Fibroblast of pulmonary artery (primary cell): ENCODE measurements at places on chromosomes 1 and 21.
A peak's percentile ranks its signal among the peaks of the same experiment; 100 is the strongest.

DNA sequence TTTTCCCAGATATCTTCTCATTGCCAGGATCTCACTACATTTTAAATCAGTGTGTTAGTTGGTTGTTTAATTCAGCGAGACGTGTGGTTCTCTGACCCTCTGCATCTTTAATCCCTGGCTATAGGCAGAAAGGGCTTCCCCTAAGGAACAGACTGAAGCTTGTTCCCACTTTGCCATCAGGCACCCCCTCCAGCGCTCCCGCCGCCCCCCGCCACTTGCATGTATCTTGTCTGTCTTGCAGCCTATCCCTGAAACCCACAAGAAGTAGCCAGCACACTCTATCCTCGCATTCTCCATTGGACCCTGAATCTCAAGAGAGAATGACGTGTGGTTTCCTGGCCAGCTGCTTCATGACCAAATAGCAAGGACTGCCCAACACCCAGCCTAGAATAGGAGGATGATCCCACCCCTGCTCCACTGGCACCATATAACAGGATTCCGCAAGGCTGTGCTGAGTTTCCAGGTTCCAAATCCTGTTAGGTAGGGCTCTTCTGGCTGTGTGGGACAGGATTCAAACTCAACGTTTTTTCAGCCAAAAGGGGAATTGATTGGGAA, 7.8 kb downstream of the CLDN19 start:
- DNase-seq, result peak; percentile 11

GRCh38 chr1:57329937-57330336, 93.9 kb downstream of the DAB1 start:
- no peak for DNase-seq

GRCh38 chr1:225737866-225738265, 39.8 kb upstream of the SRP9 start:
- DNase-seq, result no peak

DNA sequence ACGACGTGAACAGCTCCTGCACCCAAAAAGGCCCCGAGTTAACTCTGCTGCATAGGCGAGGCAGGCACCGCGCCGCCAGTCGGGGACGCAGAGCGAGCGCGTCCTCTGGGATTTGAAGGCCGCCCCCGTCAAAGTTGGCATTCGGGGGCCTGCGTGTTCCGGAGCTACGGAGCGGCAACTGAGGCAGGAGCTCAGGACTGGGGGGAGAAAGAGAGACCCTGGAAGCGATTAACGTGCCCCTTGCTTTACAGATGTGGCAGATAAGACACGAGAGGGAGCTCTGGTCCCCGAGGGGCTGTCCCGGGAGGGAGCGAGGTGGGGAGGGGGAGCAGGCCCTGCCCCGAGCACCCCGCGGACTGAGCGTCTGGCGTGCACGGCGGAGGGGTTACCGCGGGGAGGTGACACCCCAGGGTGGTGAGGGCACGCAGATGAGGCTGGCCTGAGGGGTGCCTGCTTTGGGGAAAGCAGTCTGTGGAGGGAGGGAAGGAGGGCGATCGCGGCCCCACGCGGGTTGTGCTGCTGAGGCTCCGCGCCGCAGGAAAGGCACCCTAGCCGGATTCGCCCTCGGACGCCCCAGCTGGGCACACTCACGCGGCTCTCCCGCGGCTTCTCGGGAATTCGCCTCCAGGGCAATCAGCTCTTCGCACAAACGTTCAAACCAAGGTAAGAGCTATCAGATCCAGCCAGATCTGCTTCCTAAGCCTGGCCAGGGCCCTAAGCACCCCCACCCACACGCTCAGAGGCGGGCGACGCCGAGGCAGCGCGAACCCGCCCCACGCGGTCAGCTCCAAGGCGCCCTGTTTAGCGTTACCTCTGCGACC, 26.5 kb downstream of the ACTA1 start:
- DNase-seq, result no peak

- DNase-seq, result no peak
Observed at GRCh38 chr1:1437033-1437903, 1.8 kb downstream of the VWA1 start.

GRCh38 chr1:3735027-3735681, 17.1 kb upstream of the CCDC27 start:
- DNase-seq, result no peak

GRCh38 chr1:50097021-50097679, 11.6 kb upstream of the ELAVL4 start:
- no peak for DNase-seq

- no peak for DNase-seq
Observed at GRCh38 chr1:212825798-212826452, 21.5 kb downstream of the SPATA45 start.

- no peak for DNase-seq
Observed at GRCh38 chr21:42568866-42569731, 55.4 kb downstream of the SLC37A1 start.

- peak; percentile 63 for DNase-seq
Observed at GRCh38 chr1:192787914-192788585, 20.8 kb upstream of the RGS2 start.

DNA sequence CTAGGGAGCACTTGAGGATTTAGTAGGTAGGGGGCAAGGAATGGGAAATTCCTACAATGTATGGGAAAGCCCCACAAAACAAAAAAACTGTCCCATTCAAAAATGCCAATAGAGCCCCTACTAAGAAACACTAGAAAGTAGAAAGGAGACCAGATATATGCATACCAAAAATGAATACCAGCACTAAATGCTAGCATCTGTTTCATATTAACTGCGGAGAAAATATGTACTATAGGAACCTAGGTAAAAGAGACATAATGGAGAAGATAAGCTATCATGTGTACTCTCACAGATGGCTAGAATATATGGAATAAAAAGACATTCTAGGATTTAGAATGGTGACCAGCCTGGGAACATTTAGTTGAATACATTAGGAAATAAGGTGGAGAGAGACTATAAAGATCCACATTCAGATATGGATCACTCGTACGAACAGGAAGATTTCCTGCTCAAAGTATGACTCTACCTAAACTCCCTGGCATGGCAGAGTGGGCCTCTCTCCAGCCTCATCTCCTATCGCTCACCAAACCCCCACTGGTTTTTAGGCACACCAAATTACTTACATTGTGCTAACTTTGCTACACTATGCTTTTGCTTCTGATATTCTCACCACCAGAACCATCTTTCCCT, 18.3 kb downstream of the ZNHIT6 start:
- DNase-seq, result no peak

- peak; percentile 84 for DNase-seq
Observed at GRCh38 chr1:89524369-89525168, at the start of gene LRRC8B. Gene LRRC8B (plus strand): TSS chr1:89524829. CDS start chr1:89582651, 57,822 bp downstream.

GRCh38 chr1:58437623-58438022, 108.9 kb downstream of the OMA1 start:
- no peak for DNase-seq

GRCh38 chr1:99707535-99708142, 58.8 kb downstream of the FRRS1 start:
- peak; percentile 85 for DNase-seq

- no peak for DNase-seq
Observed at GRCh38 chr1:150558303-150558704, 9.1 kb downstream of the ADAMTSL4 start.

DNA sequence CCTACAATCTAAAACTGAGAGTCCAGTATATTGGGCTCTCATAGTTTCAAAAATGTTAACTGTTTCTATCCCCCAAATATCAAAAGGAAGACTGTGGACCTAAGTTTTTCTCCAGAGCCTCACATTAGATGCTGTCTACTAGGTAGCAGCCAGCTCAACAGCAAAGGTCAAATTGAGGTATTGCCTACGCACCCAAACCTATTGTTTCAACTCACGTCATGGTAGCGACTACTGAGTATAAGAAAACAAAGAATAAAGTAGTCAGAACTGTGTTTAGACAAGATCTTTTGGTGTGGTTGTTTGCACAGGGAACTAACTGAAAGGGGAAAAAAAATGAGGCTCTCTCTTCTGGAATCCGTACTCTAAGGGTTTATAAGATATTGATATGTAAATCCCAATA, 173.2 kb downstream of the LBR start:
- DNase-seq, result peak; percentile 28

- DNase-seq, result no peak
Observed at GRCh38 chr1:65105596-65105995, 42.4 kb upstream of the AK4 start.

DNA sequence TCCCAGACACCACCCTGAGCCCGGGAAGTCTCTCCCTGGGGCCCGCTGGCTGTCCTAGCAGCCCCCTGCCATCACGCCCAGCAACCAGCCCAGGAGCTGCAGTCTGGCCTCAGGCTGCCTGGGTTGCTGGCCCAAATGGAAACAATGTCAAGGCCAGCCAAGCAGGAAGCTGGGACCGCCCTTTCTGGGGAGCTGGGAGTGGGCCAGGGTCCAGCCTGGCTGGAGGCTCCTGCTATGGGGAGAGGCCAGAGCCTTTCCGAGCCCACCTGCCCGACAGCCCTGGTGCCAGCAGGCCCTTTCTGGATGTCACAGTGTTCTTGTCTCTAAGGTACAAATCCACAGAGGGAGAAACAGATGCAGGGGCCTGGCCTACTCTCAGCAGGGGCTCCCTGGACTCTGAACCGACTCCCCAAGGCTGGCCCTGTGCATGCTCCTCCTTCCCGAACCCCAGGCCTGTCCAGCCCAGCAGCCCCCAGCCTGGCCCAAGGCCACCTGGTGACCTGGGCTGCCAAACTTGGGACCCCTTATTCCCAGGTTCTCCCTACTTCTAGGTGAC, 1.2 kb upstream of the MMEL1 start:
- no peak for DNase-seq

GRCh38 chr21:35840197-35840799, 220.0 kb downstream of the SETD4 start:
- DNase-seq, result peak; percentile 94

DNA sequence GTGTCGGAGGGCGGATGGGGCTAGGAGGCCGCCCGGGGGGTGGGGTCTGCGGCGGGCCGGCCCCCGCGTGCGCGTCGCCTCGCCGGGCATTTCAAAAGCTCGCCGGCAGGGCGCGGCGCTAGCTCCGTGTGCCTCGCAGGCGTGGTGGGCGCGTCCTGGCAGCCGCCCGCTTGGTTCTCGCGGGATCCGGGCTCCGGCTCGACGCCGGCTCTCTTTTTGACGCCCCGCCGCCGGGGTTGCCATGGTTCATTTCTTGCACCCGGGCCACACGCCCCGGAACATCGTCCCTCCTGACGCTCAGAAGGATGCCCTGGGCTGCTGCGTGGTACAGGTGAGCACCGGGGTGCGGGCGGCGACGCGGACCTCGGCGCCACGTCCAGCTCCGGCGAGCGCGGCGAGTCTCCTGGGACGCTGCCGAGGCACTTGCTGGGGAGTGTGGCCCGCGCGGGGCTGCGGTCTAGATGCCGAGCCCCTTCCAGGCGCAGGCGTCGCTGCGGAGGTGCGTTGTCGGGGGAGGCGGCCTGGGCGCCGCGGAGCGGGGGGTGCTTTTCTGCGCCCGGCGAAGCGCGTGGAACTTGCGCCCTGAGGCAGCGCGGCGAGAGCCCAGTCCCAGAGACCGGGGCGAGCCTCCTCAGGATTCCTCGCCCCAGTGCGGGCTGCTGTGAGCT, at the start of gene ZYG11A:
Gene ZYG11A, plus strand, starts transcription at position 118 of the 668 bp plus-strand sequence. Its CDS starts 124 bp downstream, at position 242.
- peak; percentile 80 for DNase-seq

DNA sequence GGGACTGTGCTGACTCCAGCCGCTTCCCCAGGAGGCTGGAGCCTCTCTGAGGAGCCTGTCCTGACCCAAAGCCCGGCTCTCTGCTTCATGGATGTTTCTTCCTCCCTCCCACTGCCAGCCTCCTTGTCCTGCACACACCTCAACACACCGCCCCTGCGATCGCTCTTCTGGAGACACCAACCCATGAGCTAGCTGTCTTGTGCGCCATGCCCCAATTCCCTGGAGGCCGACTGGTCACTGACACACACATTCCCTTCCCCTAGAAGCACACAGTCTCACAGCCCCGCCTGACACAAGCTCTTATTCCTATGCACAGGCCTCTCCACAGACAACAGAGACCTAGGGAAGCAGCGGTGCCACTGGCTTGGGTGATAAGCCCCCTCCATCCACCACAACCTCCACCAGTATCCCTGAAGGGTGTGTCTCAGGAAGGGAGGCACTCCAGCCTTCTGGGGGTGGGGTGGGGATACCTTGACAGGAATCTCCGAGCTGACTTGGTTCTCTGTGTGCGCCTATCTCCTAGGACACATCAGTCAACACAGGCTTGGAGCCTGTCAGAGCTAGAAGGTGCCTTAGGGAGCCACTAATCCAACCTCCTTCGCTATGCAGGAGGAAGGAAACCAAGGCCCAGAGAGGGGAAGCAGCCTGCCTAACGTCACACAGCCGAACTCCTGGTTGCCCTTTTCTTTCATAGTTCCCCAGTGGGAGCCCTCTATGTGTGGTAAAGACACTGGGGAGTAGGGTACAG, 31.1 kb downstream of the AHDC1 start:
- DNase-seq, result no peak
